Activated T-helper 1 cell treated with anti-CD3 and anti-CD28 coated beads, Interleukin-2, amount 50 U/mL, for 16 hours (primary cell): ENCODE measurements at places on chromosomes 16 and 17.

DNA sequence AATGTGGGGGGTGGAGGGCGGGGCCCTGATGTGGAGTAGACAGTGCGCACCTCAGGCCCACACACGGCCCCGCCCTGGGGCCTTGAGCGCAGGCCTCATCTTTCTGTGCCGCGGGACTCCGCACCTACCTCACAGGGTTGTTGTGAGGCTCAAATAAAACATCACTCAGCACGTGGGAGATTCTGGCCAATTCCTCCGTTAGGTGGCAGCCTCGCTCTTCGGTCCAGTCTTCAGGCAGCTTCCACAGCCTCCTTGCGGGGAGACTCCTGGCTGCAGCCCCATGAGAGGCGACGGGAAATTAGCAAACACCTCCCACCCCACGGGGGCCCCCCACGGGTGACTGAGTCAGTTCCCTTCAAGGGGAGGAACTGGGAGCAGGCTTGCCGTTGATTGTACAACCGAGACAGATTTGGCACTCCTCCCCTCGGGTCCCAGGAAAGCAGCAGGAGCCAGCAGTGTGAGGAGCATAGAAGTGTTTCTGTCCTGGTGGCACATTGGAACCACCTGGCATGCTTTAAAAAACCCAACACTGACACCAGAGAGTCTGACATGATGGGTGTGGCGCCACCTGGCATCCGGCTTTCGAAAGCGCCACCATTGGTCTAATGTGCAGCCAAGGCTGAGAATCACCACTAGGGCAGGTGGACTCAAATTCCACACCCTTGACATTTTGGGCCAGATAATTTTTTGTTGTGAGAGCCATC, 7.6 kb downstream of the MRM1 start:
- no peak for DNase-seq

DNA sequence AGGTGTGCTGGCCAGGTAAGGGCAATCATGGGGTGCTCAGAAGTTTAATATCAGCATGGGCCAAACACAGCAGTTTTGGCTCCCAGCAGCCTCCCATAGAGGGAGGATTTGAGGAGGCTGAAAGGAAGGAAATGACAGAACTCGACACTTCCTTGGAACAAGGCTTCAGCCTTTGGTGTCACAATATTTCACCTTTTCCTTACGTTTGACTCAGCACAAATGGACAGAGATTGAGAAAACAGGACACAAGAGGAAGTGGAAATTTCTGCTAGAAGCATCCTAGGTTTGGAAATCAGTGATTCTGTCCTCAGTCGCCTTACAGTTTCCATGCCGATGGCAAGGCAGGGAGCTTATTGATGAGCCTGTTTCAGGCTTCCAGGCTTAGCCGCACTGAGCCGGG, 181.4 kb downstream of the MAF start:
- DNase-seq, result no peak

- no peak for DNase-seq
Observed at GRCh38 chr17:82452162-82452561, 1.6 kb upstream of the CYBC1 start.

- DNase-seq, result no peak
Observed at GRCh38 chr16:66569827-66570405, 3.7 kb downstream of the CMTM1 start.

DNA sequence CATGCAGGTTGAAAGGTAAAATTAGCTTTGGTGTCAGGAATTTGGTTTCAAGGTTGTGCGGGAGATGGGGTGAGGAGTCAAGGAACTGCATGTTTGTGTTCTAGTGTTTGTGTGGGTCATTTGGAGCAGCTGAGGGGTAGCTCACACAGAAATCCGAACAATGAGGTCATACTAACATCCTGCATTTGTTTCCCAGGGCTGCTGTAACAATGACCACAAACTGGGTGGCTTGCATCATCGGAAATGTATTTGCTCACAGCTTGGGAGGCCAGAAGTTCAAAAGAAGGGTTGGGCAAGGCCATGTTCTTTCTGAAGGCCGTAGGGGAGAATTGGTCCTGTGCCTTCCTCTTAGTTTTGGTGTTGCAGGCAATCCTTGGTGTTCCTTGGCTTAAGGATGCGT, 287.4 kb downstream of the HAPSTR1 start:
- no peak for DNase-seq

- no peak for DNase-seq
Observed at GRCh38 chr16:30971298-30971697, 13.7 kb upstream of the HSD3B7 start.

- DNase-seq, result no peak
Observed at GRCh38 chr17:57608369-57609124, 136.6 kb downstream of the CCDC182 start.

DNA sequence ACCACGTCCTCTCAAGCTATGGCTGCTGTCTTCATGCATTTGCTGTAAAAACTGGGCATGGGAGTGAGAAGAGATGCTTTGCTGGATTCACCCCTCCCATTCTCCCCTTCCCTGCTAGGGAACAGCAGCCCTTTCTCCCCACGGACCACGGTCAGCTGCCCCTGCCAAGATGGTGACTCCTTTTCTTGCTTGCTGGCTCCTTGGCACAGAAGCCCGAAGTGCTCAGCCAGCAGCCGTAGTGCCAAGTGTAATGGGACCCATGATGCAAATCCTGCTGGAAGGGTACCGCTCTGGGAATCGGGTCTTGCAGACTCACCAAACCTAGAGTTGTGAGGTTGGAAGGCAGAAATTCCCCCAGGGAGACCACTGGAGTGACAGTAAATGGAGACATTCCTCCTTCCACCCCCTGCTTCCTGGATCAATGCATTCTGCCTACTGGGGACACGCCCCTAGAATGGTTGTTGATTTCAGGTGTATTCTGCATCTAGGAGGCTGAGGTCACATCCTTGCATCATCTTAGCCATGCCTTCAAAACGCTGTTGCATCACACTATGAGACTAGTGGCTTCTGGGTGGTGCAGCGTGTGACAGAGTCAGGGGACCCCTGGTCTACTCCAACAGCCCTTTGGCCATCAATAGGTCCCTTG, 63.0 kb upstream of the CBX4 start:
- no peak for DNase-seq

GRCh38 chr16:14448879-14449278, 181.2 kb downstream of the PARN start:
- no peak for DNase-seq

DNA sequence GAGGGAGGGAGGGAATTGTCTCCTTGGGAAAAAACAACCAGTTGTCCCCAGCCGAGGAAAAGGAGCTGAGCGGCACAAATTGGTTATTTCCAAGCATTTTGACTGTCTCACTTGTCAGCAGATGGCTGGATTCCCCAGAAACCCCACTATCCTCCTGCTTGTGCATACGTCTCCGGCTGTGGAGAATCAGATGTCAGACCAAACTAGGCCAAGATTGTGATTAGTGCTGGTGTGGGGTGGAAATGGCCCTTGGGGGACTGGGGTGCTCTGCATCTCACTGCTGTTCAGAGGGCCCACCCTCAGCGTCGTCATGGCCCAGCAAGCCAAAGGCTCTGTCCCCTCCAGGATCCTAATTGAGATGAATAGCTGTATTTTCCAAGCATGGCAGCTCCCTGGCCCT, 131.7 kb upstream of the HSBP1 start:
- no peak for DNase-seq

GRCh38 chr17:4610656-4611055, 26.3 kb downstream of the SMTNL2 start:
- no peak for DNase-seq

DNA sequence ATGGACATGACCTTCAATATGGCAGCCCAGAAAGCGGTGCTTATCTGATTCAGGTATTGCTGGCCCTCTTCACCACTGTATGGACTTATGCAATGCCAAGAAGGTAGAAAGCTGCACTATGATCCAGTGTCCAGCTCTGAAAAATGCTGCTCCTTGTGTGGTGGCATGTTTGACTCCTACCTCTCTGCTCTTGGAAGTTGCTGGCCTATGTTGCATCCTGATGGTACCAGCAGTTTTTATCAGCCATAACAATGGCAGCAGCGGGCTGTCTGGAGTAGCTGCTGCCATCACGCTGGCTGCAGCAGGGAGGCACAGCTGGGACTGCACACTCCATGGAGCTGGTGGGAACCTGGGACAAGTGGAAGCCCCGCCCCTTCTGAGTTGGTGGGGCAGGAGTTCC, 53.1 kb upstream of the MED9 start:
- DNase-seq, result no peak

GRCh38 chr17:57920916-57921703, 34.1 kb downstream of the CUEDC1 start:
- DNase-seq, result no peak

DNA sequence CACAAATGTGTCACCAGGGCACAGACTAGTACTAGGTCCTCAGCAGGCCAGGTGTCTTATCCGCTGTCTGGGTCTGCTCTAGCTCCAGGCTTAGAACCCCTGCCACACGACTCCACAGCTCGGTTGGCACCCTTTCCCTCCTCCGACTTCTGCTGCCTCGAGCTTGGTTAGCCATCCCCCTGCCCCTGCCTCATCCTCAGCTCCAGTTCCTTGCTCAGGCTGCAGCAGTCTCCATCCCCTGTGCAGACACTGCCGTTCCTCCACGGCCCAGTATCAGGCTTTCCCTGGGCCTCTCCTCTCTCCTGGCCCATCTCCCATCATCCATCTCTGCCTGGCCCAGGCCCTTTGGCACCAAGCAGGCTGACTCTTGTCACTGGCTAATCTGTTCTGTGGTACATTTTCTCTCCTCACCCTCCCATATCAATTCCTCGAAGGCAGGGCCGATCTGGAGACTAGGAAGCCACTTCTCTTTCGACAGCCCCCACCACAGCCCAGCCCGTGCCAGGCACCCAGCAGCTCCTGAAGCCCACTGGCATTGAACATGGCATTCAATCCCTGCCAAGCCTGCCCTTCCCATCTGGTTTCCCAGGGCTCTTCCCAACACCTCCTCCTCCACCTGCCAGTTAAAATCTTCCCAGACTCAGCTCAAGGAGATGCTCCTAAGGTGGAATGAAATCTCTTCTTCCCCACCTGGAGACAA, 1.4 kb upstream of the GRN start:
- DNase-seq, result no peak

GRCh38 chr16:59252317-59252716, 518.2 kb upstream of the GOT2 start:
- DNase-seq, result no peak

GRCh38 chr17:48215583-48216139, 108.1 kb downstream of the SNX11 start:
- no peak for DNase-seq

GRCh38 chr17:45777388-45777787, 6.7 kb upstream of the CRHR1 start:
- no peak for DNase-seq

GRCh38 chr17:82611140-82612058, 36.8 kb downstream of the WDR45B start:
- no peak for DNase-seq

DNA sequence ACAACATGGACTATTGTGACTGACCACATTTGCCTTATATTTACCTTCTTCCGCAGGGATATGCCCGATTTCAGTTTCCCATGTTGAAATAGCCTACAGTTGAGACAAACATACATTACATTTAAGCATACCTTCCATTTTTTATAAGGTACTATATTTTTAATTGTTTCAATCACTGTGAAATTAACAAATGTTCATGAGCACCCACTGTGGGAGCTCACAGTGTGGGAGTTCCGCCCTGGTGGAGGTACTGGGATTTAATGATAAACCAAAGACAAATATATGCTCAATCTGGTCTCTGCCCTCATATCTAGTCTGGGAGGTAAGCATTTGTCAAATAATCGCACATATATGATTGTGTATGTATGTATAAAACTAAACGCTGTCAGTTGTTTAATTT, 15.8 kb upstream of the TOX3 start:
- no peak for DNase-seq

GRCh38 chr17:73155410-73156165, 9.2 kb upstream of the SSTR2 start:
- DNase-seq, result no peak

GRCh38 chr16:907842-908241, 62.9 kb downstream of the LMF1 start:
- no peak for DNase-seq

DNA sequence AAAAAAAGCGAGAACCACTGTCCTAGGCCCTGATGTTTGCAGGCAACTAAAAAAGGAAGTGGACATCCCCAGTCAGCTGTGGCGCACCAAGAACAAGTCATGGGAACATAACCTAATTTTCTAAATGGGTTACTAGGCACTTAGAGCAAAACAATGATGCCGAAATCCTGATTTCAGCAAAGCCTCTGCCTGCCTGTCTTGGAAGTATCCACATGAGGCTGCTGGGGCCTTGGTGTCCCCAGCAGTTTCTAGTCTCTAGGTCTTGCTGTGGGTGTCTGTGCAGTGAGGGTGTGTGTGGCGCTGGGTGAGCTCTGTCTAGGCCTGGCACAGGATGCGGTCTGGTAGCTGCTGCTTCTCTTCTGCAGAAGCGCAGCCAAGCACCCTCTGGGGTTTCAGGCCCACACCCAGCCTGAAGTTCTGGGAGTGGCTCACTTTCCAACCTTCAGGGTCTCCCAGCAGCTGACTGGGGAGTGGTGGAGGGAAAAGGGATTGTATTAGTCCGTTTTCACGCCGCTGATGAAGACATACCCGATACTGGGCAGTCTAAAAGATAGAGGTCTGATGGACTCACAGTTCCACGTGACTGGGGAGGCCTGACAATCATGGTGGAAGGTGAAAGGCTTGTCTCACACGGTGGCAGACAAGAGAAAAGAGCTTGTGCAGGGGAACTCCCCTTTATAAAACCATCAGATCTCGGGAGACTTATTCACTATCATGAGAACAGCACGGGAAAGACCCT, 21.1 kb downstream of the STH start:
- DNase-seq, result no peak

DNA sequence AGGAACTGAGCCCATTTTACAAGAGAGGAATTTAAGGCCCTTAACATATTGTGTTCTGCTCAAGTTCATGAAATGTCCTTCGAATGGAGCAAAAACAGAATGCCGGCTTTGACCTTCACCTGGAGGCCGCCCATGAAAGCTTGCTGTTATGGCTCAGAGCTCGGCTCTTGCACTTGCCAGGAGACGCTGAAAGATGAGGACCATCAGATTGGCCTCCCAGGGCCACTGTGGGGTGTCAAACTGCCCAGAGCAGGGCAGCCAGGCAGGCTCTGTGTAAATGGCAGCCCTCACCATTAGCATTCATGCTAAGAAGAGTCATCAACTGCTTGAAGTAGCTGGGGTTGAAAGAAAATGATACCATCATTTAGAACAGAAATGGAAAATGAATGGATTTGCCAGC, 39.3 kb downstream of the IL21R start:
- DNase-seq, result no peak

- DNase-seq, result no peak
Observed at GRCh38 chr17:4509401-4509800, 10.7 kb downstream of the SPNS2 start.
